Activated CD8-positive, alpha-beta memory T cell treated with anti-CD3 and anti-CD28 coated beads for 36 hours (primary cell): ENCODE measurements at places on chromosomes 4 and X. TPM values are rescaled to one million over a fixed set of nuclear protein-coding genes. Genes with fewer than 3 reads are reported as not detected.

The CT47C1 gene
- total RNA-seq = not detected

The CSAG2 gene
- total RNA-seq = not detected

The FGF13 gene
- total RNA-seq = not detected

The KIT gene
- 0.04 TPM for total RNA-seq

The MAP7D2 gene
- 0.34 TPM for total RNA-seq

The SMIM31 gene
- not detected for total RNA-seq

The MAGEB17 gene
- total RNA-seq = not detected

The RADX gene
- total RNA-seq = 6.9 TPM

The PITX2 gene
- total RNA-seq = not detected

The DDX53 gene
- not detected for total RNA-seq

The FATE1 gene
- total RNA-seq = not detected

The ADH1A gene
- total RNA-seq = not detected

The HTRA3 gene
- total RNA-seq = not detected

The HTN3 gene
- total RNA-seq = not detected

The TRIM2 gene
- 0.11 TPM for total RNA-seq

The RASGEF1B gene
- total RNA-seq = 4.0 TPM

The MXD4 gene
- 5.0 TPM for total RNA-seq

The ZNF41 gene
- 9.9 TPM for total RNA-seq

The KLF3 gene
- total RNA-seq = 7.4 TPM

The CCNB3 gene
- 0.65 TPM for total RNA-seq

The SYN1 gene
- total RNA-seq = 0.84 TPM

The HDAC6 gene
- 49.9 TPM for total RNA-seq

The COX7B2 gene
- total RNA-seq = not detected

The FAM9B gene
- total RNA-seq = not detected

The CRMP1 gene
- not detected for total RNA-seq

The SHOX gene
- not detected for total RNA-seq

The CLDN34 gene
- total RNA-seq = not detected

The WNK3 gene
- 0.31 TPM for total RNA-seq

The ATP1B4 gene
- not detected for total RNA-seq

The NPY1R gene
- not detected for total RNA-seq

The APBB2 gene
- 2.4 TPM for total RNA-seq

The PLAC1 gene
- total RNA-seq = not detected

The TEX13D gene
- 0.23 TPM for total RNA-seq

The GYPE gene
- total RNA-seq = 2.9 TPM

The GABRG1 gene
- total RNA-seq = not detected
